ENCODE measurements at places on chromosomes 3 and 15.

- DNase-seq: no peak
Measured at GRCh38 chr15:81940467-81941451, 105.1 kb downstream of the MEX3B start.

DNA sequence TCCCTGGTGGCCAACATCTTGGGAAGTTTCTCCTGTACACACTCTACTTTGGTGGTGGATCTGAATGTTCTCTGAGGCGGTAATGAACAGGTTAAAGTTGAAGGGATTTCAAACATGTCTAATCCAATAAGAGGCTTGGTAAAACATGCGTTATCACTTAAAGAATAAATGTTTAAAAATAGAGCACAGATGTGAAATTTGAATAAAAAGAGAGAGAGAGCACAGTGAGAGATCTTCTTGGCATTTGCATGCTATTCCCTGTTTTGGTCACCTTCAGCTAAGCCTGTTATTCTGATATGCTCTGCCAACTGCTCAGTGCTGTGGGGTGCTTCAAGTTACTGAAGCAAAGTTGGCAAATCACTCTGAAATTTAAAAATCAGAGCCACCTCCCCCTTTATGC, 237.7 kb upstream of the WNT5A start:
- DNase-seq: no peak

- DNase-seq: no peak
Measured at GRCh38 chr15:32819448-32819847, 101.6 kb downstream of the GREM1 start.

DNA sequence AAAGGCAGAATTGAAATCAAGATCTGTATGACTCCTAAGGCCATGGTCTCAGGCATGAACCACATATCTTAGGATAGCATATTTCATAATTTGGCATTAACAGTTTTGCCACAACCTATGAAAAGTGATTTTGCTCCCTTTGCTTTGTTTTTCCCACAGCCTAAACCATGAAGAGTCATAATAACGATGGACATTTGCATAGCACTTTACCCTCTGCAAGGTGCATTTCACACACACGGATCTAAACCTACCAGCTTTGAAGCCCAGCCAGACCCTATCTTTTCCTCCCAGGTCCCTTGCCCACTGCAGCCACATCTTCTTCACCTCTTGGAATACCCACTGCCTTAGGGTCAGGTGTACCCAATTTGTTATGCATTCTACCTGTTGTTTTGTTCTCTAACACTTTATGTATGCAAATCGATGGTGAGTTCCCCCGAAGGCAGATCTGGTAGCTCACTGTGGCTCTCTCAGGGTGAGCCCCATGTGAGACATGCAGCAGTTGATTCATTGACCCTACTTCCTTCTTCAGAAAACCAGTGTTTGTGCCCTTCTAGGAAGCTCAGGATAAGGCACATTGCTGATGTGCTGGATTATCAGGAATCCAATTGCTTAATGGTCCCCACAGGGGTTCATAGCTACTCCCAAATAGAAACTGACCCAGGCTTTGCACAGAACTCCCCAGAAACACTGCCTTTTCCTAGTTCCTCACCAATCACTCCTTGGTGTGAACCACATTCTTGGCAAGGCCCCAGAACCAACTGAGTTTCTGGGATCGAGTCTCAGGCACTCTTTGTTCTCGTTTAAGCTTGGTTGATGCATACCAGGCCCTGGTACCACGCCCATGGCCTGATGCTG, 8.7 kb downstream of the ARHGAP31 start:
- DNase-seq: no peak

DNA sequence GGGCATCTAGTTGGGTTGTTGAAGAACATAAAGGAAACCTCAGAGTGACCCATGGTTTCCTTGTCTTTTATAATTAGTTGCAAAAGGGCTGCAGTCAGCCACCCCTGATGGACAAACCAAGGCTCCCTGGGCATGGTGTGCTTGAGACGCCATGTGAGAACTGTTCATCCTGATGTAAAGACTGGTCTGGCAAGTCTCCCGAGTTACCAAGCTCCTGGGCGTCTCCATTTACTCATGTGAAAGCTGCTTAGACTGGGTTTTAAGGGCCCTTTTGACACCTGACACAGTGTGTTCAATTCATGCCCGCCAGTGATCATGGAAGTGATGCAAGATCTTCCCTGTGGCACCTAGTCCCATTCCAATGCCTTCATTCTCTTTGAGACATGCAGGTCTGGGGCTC, 49.4 kb downstream of the GRK7 start:
- no peak for DNase-seq

GRCh38 chr3:98969295-98969694, 67.8 kb upstream of the DCBLD2 start:
- no peak for DNase-seq

GRCh38 chr3:65398953-65399352, 639.8 kb downstream of the MAGI1 start:
- no peak for DNase-seq

GRCh38 chr3:153210660-153211059, 48.6 kb downstream of the RAP2B start:
- DNase-seq: no peak

DNA sequence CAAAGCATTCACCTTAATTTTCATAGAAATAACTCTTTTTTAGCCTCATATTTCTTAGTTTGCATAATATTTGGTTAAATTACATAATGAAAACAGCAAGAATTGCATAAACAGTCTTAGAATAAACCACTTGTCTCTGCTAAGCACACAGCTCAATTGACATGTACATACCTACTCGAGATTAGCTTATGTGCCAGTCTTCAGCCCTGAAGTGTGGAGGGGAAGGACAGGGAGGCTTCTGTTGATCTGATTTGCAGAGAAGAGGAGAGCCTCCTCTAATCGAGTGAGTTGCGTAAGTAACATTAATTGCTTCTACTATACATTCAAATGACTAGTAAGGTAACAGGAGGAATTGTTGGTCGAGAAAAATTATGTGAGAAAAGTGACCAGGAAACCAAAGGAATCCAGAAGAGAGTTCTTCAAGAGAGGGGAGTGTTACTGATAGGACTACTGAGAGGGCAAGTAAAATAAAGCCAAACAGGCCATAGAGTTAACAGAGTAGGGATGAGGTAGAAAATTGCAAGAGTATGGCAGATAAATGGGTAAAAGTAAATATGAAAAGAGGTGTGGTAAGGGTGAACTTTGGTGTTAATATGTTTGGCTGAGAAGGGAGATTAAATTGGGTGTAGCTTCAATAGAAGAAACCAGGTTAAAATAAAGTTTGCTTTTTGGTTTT, 7.1 kb upstream of the GOLIM4 start:
- DNase-seq: no peak

GRCh38 chr3:158658889-158659288, 13.6 kb downstream of the LXN start:
- DNase-seq: no peak

GRCh38 chr15:31125061-31125460, 23.5 kb upstream of the TRPM1 start:
- no peak for DNase-seq

DNA sequence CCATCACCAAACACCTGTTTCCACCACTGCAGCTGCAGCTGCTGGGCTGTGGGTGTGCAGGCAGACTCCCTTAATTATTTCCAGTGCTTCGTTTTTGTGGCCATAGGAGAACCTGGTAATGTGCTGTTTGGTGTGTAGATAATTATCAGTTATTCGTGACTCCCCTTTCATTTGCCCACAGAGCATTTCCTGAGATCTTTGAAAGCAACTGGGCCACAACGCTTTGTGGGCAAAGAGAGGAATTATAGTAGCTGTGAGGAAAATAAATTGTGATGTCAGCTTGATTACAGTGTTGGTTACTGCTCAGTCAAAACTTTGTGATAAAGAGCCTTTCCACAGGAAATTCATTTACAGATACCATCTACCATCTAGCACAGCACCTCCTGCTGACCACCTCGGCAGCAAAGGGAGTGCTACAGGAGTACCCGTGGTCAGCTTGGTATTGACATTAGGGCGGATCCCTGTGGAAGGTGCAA, 193.3 kb upstream of the SLCO3A1 start:
- peak; percentile 29 for DNase-seq

DNA sequence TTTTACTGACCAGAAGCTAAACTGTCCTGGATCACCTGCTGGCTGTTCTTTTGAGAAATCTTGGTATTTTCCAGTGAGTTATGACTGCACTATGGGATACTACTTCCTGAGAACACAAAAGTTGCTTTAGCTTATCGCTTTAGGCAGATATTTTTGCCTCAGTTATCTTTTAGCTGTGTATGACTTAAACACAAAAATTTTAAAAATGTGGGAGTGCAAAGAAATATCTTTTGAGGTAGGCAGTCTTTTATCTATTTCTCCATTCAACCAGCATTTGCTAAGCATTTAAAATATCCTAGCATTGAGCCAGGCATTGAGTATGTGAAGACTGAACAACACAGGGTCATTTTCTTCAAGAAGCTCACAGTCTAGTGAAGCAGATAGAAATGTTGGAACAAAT, 981.9 kb downstream of the FHIT start:
- no peak for DNase-seq

GRCh38 chr15:94231723-94232468, 535 bp downstream of the MCTP2 start:
- no peak for DNase-seq

DNA sequence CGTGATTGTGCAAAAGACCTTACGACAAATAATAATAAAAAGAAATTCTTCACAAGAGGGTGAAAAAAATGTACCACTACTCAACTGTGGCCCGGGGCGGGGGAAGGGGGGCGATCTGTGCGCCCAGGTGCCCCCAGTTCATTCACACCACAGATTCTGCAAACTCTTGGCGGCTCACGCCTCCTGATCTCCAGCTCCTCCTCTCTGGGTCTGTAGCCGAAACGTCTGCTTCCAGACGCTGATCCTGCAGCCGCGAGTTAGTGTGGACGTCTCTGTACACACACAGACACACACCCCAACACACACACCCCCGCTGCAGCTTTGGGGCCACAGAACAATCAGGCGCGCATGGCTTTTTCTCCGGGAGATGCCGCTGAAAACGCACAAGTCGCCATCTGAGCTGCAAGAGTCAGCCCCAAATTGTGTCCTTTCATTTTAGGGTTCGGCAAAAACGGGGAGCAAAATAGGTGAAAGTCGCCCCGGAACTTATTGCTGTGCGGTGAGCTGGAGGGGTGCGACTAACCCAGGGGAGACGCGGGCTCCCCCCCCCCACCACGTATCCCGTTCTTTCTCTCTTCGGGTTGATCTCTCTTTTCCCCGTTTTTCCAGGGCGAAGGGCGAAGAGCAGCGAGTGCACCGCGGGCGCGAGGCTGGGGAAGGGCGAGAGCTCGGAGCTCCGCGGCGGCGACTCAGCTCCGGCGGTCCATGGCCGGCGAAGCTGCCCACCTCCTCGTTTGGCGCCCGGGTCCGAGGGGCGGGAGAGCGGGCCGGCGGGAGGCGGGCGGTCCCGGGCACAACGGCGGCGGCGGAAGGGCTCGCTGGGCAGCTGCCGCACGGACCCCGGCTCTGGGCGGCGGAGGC, 505 bp upstream of the WNT5A start:
- DNase-seq: no peak

- no peak for DNase-seq
Measured at GRCh38 chr3:182121401-182121800, 409.7 kb downstream of the SOX2 start.

DNA sequence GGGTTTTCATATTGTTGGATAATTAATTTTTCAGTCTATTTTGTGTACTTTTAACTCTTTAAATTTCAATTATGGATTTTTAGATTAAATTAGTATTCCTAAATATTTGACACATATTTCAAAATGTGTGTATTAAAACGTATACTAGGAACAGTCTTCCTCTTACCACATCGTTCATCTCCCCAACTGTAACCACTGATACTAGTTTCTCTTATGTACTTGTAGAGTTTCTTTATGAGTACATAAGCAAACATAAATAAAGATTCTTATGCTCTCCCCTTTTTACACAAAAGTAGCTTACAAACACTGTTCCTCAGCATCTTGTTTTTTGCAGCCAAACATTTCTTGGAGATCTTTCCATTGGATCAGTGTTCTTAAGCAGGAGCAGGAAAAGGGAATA, 45.9 kb downstream of the CMSS1 start:
- no peak for DNase-seq

DNA sequence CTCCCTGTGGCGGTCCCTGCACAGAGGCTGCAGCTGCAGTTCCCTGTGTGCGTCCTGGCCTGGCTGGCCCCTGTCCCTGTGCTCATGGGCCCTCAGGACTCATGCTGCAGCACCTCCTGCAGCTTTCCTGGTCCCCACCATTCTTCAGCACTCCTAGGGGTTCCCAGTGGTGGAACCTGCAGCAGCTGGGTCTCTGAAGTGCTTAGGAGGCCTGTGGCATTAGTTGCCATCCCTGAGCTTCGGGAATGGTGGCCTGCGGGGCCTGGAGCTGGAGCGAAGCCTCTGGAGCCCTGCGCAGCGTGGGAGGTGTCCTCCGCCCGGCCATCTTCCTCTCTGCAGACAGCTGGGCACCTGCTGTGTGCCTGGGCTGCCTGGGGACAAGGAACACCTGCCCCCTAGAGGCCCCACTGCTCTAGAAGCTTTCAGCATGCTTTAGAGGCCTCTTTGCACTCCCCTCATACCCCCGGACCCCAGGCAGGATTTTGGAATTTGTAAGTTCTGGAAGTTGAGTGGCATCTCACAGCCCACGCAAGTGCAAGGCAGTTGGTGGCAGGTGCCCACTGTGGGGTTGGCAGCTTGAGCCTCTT, 13.1 kb downstream of the PLXNA1 start:
- DNase-seq: no peak

GRCh38 chr3:196350067-196350466, 11.9 kb upstream of the TM4SF19 start:
- no peak for DNase-seq

DNA sequence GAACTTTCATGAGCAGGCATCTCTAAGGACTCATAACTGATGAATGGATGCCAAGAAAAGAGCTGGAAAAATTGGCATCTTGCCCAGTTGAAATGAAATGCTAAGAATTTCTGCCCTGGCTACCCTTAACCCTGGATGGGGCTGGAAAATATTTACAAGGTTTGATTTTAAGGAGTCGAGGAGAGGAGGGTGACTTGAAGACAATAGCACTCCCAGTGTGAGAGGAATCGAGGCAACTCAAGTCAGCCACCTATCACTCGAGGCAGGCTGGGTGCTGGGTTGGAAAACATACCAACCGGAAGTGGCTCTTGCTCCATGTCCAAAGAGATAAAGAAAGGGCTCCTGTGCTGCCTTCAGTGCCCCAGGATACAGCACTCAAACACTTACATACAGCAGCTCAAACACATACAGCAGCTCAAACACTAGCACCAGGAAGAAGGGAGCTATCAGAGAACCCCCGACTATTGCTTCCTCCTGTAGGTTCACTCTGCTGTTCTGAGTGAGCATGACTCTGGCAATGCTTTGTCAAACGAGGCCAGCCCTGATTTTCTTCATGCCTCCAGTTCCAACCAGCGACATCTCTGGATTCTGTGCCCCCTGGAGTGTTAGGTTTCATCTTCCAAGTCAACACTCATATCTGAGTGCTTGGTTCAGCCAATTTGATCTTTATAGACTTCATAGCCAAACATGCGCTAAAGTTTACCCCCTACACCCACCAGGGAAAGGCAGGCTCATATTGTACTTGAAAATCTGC, 4.9 kb downstream of the PRICKLE2 start:
- no peak for DNase-seq
